ENCODE measurements at places on chromosomes 3 and 15.

DNA sequence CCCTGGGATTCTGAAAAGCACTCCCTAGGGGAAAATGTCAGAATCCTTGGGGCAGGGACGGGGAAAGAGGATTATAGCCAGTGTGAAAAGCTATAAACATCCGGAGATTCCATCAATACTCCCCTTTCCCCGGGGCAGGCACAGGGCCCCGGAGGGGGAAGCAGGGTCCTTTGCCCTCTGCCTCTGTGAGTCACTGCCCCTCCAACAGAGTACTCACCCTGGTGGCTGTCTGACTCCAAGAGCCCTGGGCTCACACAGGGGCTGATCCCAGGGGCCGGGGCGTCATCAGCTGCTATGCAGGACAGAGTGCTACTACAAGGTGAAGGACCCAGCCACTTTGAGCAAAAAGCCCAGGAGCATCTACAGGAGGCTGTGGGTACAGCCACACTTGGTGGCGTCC is 133.0 kb upstream of the PRR20G start:
- DNase-seq: no peak

DNA sequence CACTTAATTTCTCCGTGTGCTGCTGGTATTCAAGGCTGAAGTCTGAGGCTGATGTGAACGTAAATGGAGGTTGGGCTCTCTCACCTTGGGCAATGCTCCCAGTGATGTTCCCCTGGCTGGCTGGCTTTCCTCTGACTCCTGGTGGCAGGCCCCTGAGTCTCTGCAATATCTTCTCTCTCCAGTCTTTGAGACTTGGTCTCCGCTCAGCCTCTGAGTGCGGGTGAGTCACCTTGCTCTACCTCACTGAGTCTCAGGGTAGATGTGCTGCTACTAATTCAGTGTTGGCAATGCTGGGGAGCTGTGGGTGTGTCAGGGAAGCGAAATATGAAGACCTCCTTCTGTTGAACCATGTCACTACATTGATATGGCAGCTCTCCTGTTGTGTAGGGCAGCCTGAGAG is 31.3 kb upstream of the TRIM59 start:
- no peak for DNase-seq

DNA sequence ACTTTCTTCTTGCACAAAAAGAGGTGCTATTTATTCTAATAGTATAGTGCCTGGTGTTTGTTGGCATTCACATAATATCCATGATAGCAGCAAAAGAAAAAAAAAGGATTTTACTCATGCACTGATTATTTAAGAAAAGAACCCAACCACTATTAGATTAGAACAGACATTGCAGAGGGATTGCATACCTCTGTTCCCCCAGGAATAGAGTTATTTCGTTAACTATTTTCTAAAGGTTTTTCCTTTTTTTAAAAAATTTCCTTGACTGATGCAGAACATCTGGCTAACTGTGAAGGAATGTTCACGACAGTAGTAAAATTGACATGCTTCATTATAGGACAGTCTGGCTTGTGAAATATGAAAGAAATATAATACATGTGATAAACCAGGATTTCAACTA is 136.6 kb upstream of the PTX3 start:
- no peak for DNase-seq

DNA sequence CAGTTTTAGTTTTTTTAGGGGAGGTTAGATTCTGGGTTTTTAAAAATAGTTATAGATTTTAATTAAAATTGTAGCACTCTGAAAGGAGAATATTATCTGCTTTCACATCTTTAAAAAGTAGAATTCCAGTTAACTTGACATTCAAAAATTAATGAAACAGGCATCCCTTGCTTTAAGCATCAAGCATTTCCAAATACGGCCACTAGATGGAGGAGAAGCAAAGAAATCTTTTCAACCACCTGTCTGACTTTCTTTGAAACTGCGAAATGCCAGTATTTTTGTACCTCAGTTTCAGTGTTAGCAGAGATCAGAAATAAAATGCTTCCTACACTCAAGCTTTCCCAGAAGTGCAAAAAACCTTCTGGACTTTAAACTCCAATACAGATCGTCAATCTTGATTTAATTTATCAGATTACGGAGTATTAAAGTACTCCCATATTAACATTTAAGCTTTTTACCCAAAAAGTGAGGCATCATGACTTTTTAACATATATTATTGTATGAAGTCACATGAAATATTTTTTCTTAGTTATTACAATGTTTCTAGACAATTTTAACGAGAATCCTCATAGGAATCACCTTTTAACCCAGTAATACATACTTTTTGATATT is 153.3 kb downstream of the P3H2 start:
- DNase-seq: no peak

DNA sequence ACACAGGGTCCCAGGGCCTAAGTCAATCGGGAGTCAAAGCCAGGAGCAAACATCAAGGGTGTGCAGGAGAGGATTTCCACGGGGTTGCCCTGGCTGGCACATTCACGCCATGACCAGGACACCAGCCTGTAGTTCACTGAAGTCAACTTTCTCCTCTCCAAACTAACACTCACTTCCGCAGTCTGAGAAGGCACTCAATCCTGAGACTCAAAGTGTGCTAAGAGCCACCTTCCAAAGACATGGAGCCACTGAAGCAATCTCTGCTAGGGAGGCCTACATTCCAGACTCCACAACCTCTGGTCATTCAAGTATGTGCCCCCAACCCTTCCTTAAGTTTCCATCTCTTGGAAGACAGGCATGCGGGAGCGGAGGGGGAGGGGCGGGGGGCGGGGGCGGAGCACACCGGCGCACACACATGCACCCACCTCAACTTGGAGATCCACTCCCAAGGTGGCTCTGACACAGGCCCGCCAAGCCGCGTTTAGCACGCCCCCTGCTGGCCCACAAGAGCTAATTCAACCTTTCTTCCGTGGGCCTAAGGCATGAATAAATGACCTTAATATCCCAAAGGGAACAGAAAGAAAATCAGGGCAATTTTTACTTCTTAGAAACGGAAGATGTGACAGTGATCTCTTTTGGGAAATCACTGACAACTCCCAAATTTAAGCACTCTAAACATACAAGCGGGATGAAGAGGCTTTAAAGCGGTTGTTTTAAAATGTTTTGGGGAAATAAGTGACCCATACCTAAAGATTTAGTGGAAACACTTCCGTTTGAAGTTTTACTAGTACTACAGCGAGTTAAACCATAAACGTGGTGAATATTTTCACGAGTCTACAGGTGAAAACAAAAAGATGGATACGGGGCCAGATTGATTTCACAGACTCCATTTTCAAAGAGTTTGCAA is 162.5 kb upstream of the CHRNA7 start:
- peak; percentile 21 for DNase-seq

DNA sequence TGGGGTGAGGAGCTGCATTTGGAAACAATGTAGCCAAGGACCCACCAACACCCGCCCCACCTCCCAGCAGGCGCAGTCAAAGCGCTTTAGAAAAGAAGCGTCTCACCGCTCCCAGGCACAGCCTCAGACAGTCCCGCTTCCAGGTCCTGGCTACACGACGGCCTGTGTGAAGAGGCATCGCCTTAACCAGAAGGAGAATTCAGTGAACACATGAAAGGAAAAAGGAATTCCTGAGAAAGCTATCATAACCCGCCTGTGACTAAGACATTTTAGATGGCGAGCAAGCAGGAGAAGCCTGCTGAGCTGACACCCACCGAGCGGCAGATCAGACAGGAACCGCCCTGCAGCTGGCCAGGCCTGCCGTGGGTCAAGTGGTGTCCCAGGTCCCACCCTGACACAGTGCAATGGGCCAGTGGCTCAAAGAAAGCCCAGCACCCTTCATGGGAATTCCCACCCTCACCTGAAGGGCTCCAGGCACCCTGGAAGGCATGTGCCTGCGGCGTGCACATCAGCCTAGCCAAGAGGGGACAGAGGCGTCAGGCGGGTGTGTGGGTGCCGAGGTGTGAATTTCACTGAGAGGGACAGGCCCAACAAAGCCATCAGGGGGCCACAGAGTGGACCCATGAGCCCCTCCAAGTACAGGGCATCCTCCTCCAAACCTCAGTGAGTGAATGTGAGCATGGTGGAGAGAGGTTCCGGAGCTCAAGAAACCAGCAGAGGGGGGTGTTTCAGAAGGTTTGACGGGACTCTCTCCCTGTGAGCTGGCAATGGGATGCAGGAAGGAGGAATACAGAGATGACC is 144.8 kb downstream of the NSMCE3 start:
- DNase-seq: no peak

- DNase-seq: peak; percentile 50
These were observed 32.0 kb upstream of the TCF12 start for GRCh38 chr15:56886363-56886931.

GRCh38 chr3:145936971-145937370 is 224.0 kb downstream of the PLOD2 start:
- no peak for DNase-seq

GRCh38 chr3:155026999-155027591 is 53.0 kb upstream of the MME start:
- DNase-seq: no peak

DNA sequence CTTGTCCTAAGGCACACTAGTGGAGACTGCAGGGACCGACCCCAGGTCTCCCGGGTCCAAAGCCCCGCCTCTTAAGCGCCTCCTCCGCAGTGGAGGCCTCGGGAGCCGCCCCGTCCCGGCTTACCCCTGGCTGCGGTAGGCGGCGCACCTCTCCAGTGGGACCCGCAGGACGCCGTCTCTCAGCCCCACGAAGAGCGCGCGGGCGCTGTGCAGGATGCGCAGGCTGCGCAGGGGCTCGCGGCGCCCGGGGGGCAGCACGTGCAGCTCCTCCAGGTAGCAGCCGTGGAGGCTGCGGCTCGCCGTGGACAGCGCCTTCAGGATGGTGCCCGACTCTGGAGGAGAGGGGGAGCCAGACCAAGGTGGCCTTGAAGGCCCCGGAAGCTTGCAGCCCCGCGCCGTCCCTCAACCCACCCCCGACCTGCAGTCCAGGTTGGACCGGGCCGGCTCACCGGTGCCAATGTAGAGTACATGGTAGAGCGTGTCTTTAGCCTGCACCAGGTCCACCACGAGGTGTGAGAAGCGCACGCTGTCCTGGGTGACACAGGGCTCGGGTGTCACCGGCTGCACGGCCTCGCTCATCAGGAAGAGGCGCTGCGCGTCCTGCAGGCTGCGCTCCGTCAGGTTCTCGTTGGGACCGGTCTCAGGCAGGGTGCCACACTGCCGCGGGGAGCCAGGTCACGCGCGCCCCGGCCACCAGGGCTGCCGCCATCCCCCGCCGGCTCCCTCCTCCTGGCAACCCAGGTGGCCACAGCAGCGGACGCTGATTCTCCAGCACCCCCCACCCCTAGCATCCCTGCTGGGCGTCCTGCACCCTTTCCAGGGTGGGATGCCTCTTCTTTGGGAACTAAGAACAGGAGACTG is 105.5 kb downstream of the SEMA5B start:
- DNase-seq: no peak

GRCh38 chr15:51332206-51333147 is 5.9 kb downstream of the CYP19A1 start:
- no peak for DNase-seq

DNA sequence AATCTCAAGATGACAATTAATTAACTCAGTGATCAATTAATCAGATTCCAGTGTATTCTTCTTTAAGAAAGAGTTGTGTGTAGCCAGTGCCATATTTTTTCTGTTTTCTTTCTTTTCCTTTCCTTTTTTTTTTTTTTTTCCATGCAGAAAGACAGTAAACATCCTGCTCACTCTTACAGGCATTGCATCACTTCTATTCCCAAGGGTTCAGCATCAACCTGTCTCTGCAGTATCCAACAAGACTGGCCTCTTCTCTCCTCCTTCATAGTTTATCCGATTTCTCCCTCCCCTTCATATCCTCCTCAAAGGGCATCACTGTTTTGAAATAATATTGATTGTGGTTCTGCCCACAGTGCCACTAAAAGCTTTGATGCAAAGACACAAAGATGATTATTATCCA is 17.0 kb upstream of the SLC9A9 start:
- no peak for DNase-seq

DNA sequence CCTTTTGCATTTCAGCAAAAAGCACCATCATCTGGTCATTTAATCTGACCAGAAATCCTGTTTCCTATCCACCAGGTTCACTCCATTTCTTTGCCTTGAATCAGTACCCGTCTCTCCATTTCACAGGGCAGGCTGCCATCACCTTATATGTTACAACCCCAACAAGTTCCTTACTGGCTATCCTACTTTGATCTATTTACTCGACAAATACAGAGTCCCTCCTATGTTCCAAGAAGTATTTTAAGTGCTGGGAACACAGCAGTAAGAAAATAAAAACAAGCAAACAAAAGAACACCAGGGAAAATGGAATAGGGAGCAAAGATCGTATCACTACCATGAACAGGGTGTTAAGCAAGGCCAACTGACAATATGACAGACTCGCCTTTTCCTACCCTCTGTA is 295.2 kb upstream of the WNT5A start:
- no peak for DNase-seq

GRCh38 chr15:100484443-100484842 is 44.3 kb downstream of the CERS3 start:
- no peak for DNase-seq

- DNase-seq: no peak
These were observed 14.9 kb upstream of the GJD2 start for GRCh38 chr15:34769711-34770110.
